ENCODE measurements at places on chromosomes 5 and 9. TPM values are rescaled to one million over a fixed set of nuclear protein-coding genes. Genes with fewer than 3 reads are reported as not detected.

DNA sequence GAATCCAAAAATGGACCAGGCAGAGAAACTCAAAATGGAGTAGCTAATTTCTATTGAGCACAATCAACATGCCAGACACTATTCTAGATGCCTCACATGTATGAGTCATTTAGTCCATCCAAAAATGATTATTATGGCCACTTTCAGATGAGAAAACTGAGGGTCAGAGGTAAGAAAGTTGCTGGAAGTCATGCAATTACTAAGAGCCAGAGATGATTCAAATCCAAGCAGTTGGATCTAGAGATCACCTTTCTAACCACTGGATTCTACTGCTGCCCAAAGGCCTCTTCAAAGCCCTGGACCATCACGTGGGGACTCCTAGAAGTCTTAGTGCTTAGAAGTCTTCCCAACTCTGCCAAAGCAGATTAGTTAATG is 51.8 kb upstream of the HMHB1 start:
- no peak for DNase-seq
- H3K4me1 ChIP-seq, result no peaks in the 10 kb centered on the region
- H3K36me3 ChIP-seq, result no peaks in the 10 kb centered on the region
- no peak overlapping the region for H3K27ac ChIP-seq

DNA sequence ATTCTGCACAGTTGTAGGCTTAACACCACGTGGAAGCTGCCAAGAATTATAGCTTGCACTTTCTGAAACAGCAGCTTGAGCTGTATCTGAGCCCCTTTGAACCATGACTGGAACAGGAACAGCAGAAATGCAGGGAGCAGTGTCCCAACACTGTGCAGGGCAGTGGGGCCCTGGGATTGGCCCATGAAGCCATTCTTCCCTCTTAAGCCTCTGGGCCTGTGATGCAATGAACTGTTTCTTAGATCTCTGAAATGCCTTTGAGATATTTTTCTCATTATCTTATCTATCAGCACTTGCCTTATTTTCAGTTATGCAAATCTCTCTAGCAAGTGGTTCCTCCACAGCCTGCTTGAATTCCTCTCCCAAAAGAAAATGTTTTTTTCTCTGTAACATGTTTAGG is 87.0 kb upstream of the MTAP start:
- no peaks in the 10 kb centered on the region for H3K36me3 ChIP-seq
- H3K27ac ChIP-seq, result no peak overlapping the region
- peaks cover 6% of the 10 kb centered on the region for H3K4me1 ChIP-seq
- no peak for DNase-seq

DNA sequence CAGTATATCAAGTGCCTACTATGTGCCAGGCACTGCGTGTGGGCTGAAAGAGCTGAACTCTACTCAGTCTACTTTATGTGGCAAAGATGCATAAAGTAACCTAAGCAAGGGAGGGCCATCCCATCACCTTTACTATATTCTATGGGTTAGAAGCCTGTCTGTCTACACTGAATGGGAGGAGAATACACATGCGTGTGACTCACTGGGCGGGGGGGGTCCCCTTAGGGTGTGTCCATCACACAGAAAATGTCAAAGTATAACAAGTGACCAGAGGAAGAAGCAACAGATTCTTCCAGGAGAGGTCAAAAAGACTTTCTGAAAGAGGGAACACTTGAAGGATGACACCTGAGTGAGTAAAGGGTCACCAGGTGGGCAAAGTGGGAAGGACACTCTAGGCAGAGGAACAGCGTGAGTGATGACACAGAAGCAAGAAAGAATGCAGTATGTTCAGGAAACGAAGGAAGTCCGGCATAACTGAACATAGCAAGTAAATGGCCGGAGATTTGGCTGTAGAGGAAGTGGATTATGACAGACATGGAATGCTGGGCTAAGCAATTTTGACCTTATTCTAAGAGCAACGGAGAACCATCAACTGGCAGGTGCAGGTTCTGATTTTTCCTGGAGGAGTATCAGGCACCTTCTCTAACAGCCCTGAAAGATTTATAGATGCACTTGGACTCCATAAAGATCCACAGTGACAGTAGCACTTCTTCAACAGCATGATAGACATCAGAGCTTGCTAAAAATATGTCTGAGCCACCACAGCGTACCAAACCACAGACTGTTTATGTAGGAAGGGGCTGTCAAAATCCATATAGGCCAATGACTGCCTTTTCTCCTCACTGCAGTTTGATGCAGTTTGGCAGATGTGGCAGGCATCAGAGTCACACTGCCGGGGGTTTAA is 8.0 kb upstream of the WHRN start:
- H3K4me1 ChIP-seq, result peaks cover 7% of the 10 kb centered on the region
- peaks cover 25% of the 10 kb centered on the region for H3K27me3 ChIP-seq
- no peaks in the 10 kb centered on the region for H3K36me3 ChIP-seq
- no peak overlapping the region for H3K27ac ChIP-seq
- H3K4me3 ChIP-seq, result no peak overlapping the region

The SH3RF2 gene
- 3.2 TPM for total RNA-seq

DNA sequence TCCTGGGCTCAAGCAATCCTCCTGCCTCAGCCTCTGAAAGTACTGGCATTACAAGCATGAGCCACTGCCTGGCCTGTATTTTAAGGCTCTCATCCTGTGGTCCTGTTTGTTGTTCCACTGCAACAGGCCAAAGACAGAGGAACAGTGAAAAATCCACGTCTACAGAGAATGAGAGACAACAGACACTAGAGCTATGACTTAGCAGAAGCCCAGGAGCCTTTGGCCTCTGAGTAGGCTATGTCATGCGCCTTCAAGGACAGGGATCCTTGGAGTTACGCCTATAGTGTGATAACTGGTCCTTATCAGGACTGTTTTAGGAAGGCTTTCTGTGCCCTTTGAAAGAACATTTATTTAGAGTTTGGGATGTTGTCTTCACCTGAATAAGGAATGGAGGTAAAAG is 10.5 kb downstream of the POC5 start:
- peaks cover 7% of the 10 kb centered on the region for H3K4me1 ChIP-seq
- no peak overlapping the region for H3K4me3 ChIP-seq
- H3K27ac ChIP-seq, result no peak overlapping the region
- peaks cover 57% of the 10 kb centered on the region for H3K36me3 ChIP-seq

- no peak for DNase-seq
- no peaks in the 10 kb centered on the region for H3K27me3 ChIP-seq
- no peaks in the 10 kb centered on the region for H3K36me3 ChIP-seq
- H3K4me1 ChIP-seq, result no peaks in the 10 kb centered on the region
- no peak within 1 kb of the TSS for H3K27ac ChIP-seq
Observed at GRCh38 chr5:57482671-57483106, at the start of gene ACTBL2. TSS of gene ACTBL2 (minus strand) at chr5:57482811. CDS start at chr5:57482707, 104 bp downstream.

- no peaks in the 10 kb centered on the region for H3K27me3 ChIP-seq
- H3K4me3 ChIP-seq, result no peak overlapping the region
- no peaks in the 10 kb centered on the region for H3K36me3 ChIP-seq
Observed at GRCh38 chr5:146365618-146366017, 27.0 kb downstream of the POU4F3 start.

DNA sequence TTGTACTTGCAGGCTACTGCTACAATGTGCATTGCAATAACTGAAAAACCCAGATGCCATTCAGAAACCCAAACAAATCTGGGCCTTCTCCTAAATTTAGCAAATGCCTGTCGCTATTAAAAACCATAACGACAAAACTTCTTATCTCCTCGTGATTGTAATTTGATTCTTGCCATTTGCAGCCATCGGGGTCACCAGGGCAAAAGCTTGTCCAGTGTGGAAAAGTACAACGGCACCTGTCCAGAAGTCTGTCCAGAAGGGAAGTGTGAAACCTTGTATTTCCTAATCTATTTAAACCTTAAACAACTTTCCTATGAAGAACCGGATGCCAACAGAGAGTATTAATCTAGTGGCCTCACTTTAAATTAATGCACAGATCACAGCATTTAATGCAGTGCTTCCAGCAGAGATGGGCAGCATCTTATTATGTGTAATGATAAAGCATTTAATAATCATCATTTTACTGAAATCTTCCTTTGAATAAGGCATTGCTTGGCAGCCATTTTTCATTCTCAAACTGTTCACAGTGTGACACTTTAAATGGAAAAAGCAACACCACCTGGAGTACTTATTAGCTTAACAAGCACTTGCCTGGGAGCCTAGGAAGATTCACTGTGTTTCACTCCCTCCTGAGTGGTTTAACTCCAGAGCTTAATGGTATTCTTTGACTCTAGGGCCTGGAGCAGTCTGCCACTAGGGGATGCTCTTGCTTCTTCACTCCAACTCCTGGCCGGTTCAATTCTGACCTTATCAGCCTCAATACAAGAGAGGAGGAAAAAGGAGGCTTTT is 4.9 kb upstream of the C7 start:
- peak; percentile 91 for DNase-seq
- no peak overlapping the region for H3K27ac ChIP-seq
- H3K4me3 ChIP-seq, result no peak overlapping the region
- H3K4me1 ChIP-seq, result peaks cover 3% of the 10 kb centered on the region

GRCh38 chr9:7467186-7467585 is 332.4 kb downstream of the DMAC1 start:
- peaks cover 16% of the 10 kb centered on the region for H3K27me3 ChIP-seq
- H3K27ac ChIP-seq, result no peak overlapping the region
- H3K36me3 ChIP-seq, result no peaks in the 10 kb centered on the region
- no peaks in the 10 kb centered on the region for H3K4me1 ChIP-seq
- H3K4me3 ChIP-seq, result no peak overlapping the region

- no peak overlapping the region for H3K4me3 ChIP-seq
- no peak overlapping the region for H3K27ac ChIP-seq
- peaks cover 16% of the 10 kb centered on the region for H3K4me1 ChIP-seq
- DNase-seq, result peak; percentile 63
- no peaks in the 10 kb centered on the region for H3K36me3 ChIP-seq
Observed at GRCh38 chr5:94181895-94182294, 436.5 kb downstream of the KIAA0825 start.

The KIF27 gene
- 9.4 TPM for total RNA-seq

- peaks cover 66% of the 10 kb centered on the region for H3K36me3 ChIP-seq
- no peaks in the 10 kb centered on the region for H3K4me1 ChIP-seq
- H3K4me3 ChIP-seq, result no peak overlapping the region
- H3K27ac ChIP-seq, result no peak overlapping the region
Observed at GRCh38 chr9:87656485-87656884, 69.4 kb upstream of the CTSL start.

DNA sequence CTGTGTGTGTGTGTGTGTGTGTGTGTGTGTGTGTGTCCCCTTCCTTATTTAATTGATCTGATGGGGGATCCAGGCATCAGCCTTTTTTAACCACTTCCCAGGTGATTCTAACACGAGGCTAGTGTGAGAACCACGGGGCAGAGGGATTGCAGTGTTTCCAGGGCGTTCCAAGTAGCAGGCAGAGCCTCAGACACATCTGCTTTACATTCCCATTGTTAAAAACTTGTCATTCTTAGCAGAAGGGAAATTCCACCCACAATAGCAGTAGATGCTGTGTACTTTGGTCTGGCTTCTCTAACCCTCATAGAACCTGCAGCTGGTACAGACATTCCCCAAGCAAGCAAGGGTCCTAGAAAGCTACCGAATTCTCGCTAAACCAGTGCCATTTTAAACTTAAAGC is 81.9 kb upstream of the SLC30A5 start:
- no peak overlapping the region for H3K27ac ChIP-seq
- no peak overlapping the region for H3K4me3 ChIP-seq
- H3K4me1 ChIP-seq, result no peaks in the 10 kb centered on the region
- no peaks in the 10 kb centered on the region for H3K36me3 ChIP-seq
- DNase-seq, result no peak

- H3K27me3 ChIP-seq, result no peaks in the 10 kb centered on the region
- no peak overlapping the region for H3K27ac ChIP-seq
- no peaks in the 10 kb centered on the region for H3K36me3 ChIP-seq
Observed at GRCh38 chr5:76125888-76126287, 42.7 kb downstream of the SV2C start.

DNA sequence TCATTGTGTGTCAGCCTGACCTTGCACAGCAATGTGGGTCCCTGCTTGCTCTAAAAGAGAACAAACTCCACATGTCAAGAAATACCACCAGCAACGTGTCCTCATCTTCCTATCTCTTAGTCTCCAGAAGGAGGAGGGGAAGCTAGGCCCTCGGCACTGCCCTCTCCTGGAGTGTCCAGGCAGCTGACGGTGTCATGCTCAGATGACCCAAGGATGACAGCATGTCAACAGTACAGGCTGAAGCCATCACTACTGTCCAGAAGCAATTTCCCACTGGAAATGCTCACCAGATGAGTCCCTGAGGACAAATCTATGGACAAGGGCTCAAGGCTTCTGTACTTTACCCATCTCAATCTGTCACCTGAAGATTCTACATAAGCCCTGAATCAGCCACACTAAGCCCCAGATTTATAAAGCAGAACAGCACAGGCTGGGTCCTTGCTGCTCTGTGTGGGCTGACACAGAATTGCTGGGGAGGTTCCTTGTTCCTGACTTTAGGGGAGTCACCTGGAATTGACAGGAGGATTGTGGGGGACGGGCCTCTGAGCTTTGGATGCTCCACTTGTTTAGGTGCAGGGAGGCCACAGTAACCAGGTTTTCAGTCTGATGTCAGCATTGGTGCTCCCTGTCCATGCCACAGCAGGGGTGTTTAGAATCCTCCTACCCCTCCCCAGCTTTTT is 210.2 kb downstream of the DAB2IP start:
- no peaks in the 10 kb centered on the region for H3K36me3 ChIP-seq
- DNase-seq, result peak; percentile 85
- no peaks in the 10 kb centered on the region for H3K4me1 ChIP-seq
- H3K27ac ChIP-seq, result no peak overlapping the region

DNA sequence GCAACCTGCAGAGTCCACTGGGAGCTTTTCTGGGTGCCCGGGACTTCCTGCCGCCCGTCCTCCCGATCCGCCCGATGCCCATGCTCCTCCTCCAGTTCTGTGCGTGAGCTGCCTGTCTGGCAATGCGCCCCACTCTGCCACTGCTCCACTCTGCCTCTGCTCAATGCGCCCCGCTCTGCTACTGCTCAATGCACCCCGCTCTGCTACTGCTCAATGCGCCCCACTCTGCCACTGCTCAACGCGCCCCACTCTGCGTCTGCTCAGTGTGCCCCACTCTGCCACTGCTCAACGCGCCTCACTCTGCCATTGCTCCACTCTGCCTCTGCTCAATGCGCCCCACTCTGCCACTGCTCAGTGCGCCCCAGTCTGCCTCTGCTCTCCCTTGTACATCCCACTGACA is 436.0 kb downstream of the NR2F1-AS1 start:
- H3K4me3 ChIP-seq, result no peak overlapping the region
- no peaks in the 10 kb centered on the region for H3K27me3 ChIP-seq
- H3K27ac ChIP-seq, result no peak overlapping the region
- no peak for DNase-seq
- H3K36me3 ChIP-seq, result no peaks in the 10 kb centered on the region
- H3K4me1 ChIP-seq, result no peaks in the 10 kb centered on the region

GRCh38 chr5:100889165-100889743 is 13.8 kb downstream of the ST8SIA4 start:
- no peak overlapping the region for H3K27ac ChIP-seq
- no peaks in the 10 kb centered on the region for H3K4me1 ChIP-seq
- no peaks in the 10 kb centered on the region for H3K27me3 ChIP-seq
- DNase-seq, result no peak
- no peak overlapping the region for H3K4me3 ChIP-seq

GRCh38 chr9:37236822-37237221 is 116.4 kb downstream of the ZCCHC7 start:
- no peak overlapping the region for H3K4me3 ChIP-seq
- no peaks in the 10 kb centered on the region for H3K27me3 ChIP-seq
- no peaks in the 10 kb centered on the region for H3K36me3 ChIP-seq
- H3K27ac ChIP-seq, result no peak overlapping the region
- no peaks in the 10 kb centered on the region for H3K4me1 ChIP-seq

The MRRF gene
- total RNA-seq, result 25.2 TPM

- no peak for DNase-seq
- H3K27ac ChIP-seq, result no peak overlapping the region
- no peaks in the 10 kb centered on the region for H3K27me3 ChIP-seq
- no peaks in the 10 kb centered on the region for H3K36me3 ChIP-seq
- no peak overlapping the region for H3K4me3 ChIP-seq
Observed at GRCh38 chr5:4976902-4977301, 163.2 kb upstream of the ADAMTS16 start.
